Thoracic aorta endothelial cell (primary cell): ENCODE measurements at places on chromosomes 2 and 18. TPM values are rescaled to one million over a fixed set of nuclear protein-coding genes. Genes with fewer than 3 reads are reported as not detected.

Gene PFN4
- total RNA-seq: 0.40 and 0.72 TPM in 2 replicates

Gene KIAA1328
- total RNA-seq: 10.7 and 11.7 TPM in 2 replicates

Gene GREB1
- total RNA-seq: 0.13 TPM in 1 of 2 replicates, not detected in the other

Gene PLGLB2
- 1.5 and 2.7 TPM in 2 replicates for total RNA-seq

Gene COLEC12
- 10.1 and 30.2 TPM in 2 replicates for total RNA-seq

Gene MYL1
- not detected in 2 replicates for total RNA-seq

Gene MAP3K19
- not detected in 2 replicates for total RNA-seq

Gene ZSCAN30
- 15.4 and 24.6 TPM in 2 replicates for total RNA-seq

Gene ANKRD30BL
- total RNA-seq: not detected in 2 replicates

Gene SPC25
- total RNA-seq: 16.4 and 21.7 TPM in 2 replicates

Gene RHOB
- 522 and 664 TPM in 2 replicates for total RNA-seq

Gene MYO7B
- 0.14 TPM in 1 of 2 replicates, not detected in the other for total RNA-seq

Gene DUSP19
- total RNA-seq: 2.4 TPM in 2 replicates

Gene CNTNAP5
- total RNA-seq: not detected in 2 replicates

Gene CXCR1
- total RNA-seq: not detected in 2 replicates

Gene ANKRD12
- 28.4 and 28.7 TPM in 2 replicates for total RNA-seq
